Activated T-cell treated with anti-CD3 and anti-CD28 coated beads, Interleukin-2, amount 50 U/mL, for 48 hours (primary cell): ENCODE measurements at places on chromosomes 2 and 18.

- no peak for DNase-seq
Measured at GRCh38 chr2:68134554-68134953, 23.1 kb upstream of the PNO1 start.

- DNase-seq, result no peak
Measured at GRCh38 chr2:43121580-43122314, 104.7 kb downstream of the ZFP36L2 start.

- DNase-seq, result no peak
Measured at GRCh38 chr2:112794131-112794733, 9.9 kb upstream of the IL1A start.

GRCh38 chr2:170817093-170818035 lies 677 bp downstream of the GAD1 start:
- DNase-seq, result peak; percentile 64

DNA sequence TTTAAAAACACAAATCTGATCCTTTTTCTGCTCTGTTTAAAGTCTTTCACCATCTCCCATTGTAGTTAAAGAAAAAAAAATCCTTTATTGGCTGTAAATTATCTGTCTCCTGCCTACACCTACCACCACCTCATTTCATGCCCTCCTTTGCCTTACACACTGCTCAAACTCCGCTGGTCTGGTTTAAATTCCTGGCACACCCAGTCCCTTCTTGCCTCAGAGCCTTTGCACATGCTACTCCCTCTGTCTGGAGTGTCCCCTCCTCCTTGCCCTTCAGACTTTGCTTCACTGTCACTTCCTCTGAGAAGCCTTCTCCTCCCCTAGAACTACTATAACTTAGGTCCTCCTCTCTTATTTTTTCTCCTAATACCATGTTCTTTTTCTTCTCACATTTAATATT lies 49.6 kb downstream of the OSBPL6 start:
- no peak for DNase-seq

GRCh38 chr2:237383991-237384671 lies 29.8 kb downstream of the COL6A3 start:
- no peak for DNase-seq

DNA sequence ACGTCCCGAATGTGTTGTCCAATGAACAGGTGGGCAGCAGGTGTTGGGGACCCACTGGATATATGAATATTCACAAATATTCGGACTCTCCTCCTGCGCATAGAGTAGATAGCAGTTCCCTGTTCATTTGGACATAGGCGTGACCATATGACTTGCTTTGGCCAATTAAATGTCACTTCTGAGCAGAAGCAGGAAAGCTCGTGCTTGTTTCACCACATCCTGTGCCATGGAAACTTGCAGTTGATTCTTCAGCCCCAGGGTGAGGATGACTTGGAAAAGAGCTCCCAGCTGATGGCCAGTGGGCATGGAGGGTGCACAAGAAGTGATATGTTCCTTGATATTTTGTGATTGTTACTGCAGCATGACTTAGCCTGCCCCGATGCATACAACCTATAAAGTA lies 52.6 kb downstream of the PTPRM start:
- DNase-seq, result no peak

GRCh38 chr18:60062396-60062795 lies 162.6 kb downstream of the PMAIP1 start:
- no peak for DNase-seq

GRCh38 chr2:158806941-158807340 lies 11.8 kb downstream of the DAPL1 start:
- no peak for DNase-seq

DNA sequence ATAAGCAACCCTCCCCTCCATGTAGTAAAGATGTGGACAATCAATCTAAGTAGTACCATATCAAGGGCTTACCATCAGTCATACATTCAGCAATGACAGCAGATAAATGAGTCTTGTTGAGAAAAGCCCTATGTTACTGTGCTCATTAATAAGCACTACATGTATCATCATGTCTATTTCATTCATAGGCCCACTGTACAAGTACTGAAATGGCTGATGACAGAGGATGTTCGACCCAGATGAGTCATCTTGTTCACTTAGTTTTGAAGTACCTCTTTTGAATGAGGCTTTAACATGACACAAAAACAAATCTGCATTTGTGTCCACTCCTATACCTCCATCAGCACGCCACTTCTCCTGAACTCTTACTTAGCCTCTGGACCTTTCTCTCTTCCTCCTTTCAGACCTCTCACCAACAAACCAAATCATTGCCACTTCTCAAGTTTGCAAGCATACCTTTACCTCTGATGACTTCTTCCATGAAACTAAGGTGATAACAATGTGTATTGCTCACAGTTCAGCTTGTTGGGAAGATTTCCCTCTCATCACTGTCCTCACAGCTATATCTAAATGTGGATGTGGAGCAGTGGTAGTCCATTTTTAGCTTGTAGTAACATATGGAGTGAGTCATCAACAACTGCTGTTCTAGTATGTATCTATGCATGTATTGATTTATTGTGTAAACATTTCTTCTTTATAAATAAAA lies 921.0 kb upstream of the SLC39A10 start:
- DNase-seq, result no peak

DNA sequence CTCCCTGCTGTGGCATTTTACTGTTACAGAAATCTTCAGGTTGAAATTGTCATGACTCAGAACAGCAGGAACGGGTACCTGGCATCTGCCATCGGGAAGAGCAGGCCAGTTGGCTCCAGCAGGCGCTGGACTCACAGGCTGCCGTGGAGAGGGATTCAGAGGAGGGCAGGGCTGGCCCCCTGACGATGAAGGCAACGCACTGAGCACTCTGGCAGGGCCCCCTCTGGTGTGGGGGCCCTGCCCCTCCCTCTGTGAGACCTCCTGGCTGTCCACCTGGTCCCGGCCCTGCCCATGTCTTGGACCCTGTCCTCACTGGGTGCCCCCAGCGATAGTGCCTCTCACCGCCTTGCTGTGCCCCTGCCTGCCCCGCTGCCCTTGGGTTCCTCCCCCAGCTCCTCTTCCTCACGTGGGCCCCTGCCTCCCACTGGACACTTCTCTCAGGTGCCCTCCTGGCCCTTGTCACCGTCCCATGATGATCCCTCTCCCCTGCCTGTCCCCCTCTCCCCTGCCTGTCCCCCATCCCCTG lies 23.3 kb upstream of the ALLC start:
- DNase-seq, result no peak

GRCh38 chr18:75157851-75158250 lies 51.1 kb downstream of the PTGR3 start:
- no peak for DNase-seq

DNA sequence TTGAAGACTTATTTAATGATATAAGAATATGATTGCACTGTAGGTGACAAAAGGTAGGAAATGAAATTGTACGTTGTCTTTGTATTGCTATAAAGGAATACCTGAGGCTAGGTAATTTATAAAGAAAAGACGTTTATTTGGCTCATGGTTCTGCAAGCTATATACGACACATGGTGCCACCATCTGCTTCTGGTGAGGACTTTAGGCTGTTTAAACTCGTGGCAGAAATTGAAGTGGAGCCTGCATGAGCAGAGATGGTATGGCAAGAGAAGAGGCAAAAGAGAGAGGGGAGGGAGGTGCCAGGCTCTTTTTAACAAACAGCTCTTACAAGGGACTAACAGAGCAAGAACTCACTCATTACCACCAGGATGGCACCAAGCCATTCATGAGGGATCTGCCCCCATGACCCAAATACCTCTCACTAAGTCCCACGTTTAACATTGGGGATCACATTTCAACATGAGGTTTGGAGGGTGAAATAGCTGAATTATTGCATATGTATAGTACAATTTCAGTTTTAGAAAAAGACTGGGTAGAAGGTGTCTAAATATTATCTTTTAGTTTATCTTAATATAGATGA lies 86.8 kb downstream of the GULP1 start:
- DNase-seq, result no peak

DNA sequence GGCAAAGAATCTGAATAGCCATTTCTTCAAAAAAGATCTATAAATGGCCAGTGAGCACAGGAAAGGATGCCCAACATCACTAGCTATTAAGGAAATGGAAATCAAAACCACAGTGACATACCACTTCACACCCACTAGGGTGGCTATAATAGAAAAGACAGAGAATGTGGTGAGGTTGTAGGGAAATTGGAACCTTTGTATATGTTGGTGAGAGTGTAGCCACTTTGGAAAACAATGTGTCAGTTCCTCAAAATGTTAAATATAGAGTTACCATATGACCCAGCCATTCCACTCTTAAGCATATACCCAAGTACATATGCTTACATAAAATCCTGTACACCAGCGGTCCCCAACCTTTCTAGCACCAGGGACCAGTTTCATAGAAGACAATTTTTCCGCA lies 152.8 kb downstream of the SMAD2 start:
- DNase-seq, result no peak

- DNase-seq, result no peak
Measured at GRCh38 chr2:40642237-40642636, 190.3 kb upstream of the SLC8A1 start.

- DNase-seq, result no peak
Measured at GRCh38 chr2:158134655-158135054, 33.0 kb downstream of the UPP2 start.

DNA sequence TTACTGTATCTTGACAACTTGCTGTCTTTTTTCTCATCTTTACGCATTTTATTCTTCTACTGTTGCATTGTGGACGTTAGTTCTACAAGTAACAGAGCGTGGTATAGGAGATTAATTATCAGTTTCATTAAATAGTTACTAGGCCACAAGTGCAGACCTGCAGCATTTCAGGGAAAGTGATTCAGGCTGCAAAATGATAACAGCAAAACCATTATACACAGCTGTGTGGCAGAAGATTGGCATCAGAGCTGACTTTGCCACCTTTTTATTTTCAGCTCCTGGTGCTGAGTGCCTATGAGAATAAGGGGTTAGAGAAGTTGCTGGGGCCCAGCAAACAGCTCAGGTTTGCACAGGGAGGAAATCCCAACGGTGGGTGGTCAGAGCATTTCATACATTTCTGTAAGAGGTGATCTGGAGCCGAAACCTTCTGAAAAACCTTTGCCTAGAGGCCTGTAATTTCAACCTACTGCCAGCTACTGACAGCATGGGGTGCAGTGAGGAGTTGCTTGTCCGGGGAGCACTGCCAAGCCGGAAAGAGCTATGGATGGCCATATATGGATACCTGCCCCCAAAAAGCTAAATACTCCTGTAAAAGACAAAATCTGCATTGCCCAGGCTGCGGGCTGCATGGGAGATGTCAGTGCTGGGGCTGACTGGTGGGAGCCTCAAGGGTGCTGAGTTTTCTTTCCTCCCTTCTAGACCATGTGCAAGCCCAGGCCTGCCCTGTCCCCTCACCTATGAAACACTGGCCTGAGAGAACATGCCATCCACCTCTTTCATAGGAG lies 2.7 kb upstream of the CCBE1 start:
- no peak for DNase-seq

- DNase-seq, result no peak
Measured at GRCh38 chr18:53126210-53126609, 786.2 kb downstream of the DCC start.
